ENCODE measurements at places on chromosomes 4 and X.

GRCh38 chr4:179871726-179872125 is 2371.5 kb upstream of the TENM3 start:
- no peak for DNase-seq

DNA sequence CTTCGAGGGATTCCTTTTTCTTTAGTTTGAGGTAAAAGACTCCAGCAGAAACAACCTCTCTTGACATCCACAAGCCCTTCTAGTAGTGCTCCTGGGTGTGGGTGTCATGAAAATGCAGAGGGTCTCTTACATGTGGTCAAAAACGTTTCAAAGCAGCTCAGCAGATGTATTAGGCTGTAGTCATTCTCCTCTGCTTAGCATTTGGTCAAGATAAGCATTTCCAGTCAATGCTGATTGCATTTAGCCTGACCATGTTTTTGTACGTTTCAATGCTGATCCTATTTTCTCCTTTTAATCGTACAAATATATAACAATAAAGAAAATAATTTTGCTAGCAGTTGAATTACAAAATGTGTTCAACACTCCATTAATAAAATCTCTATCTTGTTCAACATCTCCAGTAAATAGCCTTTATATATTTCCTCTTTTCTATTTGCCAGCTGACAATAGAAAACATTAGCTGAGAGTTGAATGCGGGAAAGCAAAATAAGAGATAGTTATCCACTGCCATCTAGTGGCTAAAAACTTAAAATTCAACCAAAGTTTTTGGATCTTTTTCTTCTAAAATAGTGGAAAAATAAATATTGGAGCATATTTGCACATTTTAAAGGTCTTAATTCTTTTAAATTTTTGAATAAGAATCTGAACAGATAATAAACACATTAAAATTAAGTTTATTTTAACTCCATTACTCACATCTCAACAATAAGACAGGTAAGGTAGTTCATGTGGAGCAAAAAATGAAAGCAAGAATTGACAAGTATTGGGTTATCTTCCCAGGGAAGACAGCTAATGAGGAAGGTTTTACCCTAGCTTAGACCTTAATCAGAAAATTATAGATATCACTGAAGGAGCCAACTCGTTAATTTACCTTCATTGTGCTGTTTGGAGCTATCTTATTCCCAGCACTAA is 15.2 kb upstream of the PACRGL start:
- no peak for DNase-seq

GRCh38 chrX:116009861-116010710 is 160.5 kb upstream of the AGTR2 start:
- DNase-seq, result no peak

DNA sequence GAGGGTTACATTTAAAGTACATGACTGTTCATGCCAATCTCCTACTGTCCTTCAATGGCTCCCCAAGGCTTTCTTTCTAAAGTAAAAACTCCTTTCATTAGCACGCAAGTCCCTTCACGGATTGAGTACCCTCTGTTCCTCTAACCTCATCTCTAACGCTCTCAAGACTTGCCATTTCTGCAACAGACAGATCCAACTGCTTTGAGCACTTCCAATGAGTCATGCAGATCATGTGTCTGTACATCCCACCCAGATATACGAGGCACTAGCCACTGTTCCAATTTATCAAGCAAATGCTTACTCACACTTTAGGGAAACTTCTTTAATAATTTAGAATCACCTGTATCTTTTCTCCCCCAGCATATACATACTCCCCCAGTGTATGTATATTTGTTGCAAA is 332.5 kb upstream of the ZFP42 start:
- no peak for DNase-seq

DNA sequence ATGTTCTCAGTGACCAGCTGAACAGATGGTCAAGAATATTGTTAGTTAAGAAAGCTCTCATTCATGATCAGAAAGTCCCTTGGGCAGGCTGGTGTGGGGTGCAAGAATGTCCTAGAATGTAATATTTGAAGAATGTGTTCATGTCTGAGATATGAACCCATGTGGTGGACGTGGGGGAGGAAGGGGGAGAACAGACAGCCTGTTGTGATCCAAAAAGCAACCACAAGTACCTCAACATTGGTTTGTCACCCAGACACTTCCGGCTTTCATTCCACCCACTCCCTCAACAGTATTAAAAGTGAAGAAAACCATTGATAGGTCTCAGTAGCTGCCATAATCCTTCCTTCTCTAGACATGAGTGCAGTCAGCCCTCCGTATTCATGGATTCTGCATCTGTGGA is 82.2 kb downstream of the MAML3 start:
- DNase-seq, result peak; percentile 39

DNA sequence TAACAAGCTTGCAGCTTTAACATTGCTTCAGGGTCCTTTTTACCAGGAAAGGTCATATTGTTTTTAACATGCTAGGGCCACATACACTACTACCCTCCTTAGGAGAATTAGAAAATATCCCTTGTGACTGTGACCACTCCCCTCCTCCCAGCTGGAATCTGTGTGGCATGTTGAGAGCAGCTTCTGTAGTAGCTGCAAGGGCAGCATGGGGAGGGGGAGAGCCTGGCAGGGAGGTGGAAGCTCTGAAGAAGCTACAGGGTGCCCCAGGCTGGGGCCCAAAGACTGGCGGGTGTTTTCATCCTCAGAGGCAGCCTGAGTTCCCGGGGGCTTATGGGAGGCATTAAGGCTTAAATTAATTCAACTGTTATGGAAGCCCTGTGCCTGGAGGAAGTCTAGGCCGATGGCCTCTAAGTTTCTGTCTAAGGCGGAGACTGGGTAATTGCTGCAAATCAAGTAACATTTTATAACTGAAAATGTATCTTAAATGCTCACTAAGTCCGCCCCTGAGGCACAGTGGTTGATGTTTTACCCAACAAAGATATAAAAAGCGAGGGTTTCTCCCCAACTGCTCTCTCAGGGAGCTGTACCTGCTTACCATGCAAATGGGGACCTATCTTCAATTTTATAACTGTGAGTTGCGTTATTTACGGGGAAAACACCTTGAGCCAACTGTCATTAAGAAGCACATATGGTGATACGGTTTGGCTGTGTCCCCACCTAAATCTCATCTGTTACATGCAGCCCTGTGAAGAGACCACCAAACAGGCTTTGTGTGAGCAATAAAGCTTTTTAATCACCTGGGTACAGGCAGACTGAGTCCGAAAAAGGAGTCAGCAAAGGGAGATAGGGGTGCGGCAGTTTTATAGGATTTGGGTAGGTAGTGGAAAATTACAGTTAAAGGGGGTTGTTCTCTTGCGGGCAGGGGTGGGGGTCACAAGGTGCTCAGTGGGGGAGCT is 37.4 kb upstream of the STS start:
- no peak for DNase-seq

DNA sequence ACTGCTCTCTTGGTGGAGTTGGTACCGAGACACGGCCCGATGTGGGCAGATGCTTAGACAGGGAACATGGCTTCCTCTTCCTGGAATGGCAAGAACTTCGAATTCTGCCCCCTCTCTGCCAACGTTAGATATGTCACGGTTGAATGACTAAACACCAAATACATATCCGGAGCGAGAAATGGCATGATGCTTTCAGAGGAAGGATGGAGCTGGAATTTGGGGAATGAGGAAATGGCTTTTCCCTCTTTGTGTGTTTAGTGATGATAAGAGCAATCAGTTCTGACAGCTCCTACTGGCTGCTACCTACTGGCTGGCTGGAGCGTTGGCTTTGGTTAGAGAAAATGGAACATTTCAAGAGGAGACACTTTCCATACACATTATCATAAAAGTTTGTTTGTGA is 140.0 kb downstream of the DHRSX start:
- DNase-seq, result no peak

- DNase-seq, result no peak
Measured at GRCh38 chr4:152652102-152652501, 27.7 kb downstream of the TMEM154 start.

DNA sequence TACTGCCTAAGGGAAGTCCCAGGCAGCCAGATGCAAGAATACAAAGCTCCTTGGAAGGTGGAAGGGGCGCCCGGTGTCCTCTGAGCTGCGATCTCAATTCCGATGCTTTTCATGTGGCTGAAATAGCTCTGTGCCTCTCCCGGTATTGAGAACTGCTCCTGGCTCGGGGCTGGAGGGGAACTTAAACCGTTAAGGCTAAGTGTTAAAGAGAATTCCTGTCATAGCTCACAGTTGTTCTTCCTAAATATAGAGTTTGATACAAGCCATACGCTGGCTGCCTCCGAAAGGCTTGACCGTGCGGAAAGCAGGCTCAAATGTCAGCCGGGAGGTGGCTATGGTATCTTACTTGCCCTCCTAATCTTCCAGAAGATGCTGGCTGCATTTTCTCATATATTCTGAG is at the start of gene SMPX:
TSS of gene SMPX (minus strand) at position 157 of the 400 bp plus-strand sequence. CDS start 3,826 bp downstream, outside the sequence.
- no peak for DNase-seq

GRCh38 chr4:184472614-184473498 is 1.5 kb downstream of the IRF2 start:
- DNase-seq, result no peak

DNA sequence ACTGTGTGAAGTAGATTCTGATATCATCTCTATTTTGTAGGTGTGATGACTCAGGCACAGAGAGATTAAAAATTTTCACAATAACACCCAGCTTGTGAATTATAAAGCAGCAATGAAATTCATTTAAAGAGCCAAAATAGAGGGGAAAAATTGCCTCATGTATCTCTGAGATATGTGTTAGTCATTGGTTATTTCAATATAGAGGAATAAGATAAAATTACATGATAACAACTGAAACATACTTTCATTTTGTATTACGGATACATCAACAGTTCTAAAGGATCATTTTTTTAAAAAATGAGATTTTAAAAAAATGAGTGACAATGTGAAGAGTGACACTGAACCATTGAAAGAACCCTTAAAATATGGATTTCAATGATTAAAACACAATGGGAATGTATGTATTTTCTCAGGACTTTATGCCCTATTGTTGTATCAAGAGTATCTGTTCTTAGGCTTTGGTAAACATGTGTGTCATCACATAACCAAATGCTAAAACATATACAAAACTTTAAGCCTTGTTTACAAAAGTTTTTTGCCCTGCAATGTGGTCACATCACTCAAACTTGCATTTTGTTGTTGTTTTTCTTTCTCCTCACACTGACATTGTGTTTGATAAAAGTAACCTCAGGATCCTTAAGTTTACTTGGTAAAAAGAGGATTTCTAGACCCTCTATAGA is 221.3 kb downstream of the ANTXR2 start:
- no peak for DNase-seq

DNA sequence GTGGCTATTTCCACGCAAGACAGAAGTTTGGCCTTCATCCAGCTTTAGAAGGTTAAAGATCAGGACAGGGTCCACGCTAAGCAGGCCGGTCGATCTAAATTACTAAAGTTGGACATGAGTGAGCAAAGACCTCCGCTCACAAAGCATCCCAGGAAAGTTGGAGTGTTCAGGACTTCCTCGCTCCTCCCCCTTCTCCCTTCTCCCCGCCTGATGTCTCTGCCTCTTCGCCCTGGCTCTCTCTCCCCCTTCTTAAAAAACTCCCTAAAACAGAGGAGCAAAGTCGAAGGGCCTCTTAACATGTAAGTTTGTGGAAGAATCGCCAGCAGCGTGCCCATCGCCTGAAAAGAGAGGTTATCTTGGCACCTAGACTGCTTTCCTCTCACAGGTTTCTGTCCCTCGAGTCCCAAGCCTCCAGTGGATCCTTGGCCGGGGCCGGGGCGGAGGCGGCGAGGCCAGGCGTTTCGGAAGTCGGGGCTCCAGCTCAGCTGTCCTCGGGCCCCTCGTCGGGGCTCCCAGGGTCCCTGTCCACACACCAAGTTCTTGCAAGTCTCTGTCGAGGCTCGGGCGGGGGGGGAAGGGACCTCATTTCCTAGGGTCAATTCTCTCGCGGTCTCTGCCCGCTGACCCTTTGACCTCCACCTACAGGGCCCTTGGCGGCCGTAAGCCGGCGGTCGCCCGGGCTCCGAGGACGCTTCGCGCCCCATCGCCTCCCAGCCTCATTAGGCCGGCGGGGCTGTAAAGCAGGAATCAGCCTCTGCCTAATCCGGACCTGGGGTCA is 7.6 kb downstream of the ZIC3 start:
- DNase-seq, result no peak

DNA sequence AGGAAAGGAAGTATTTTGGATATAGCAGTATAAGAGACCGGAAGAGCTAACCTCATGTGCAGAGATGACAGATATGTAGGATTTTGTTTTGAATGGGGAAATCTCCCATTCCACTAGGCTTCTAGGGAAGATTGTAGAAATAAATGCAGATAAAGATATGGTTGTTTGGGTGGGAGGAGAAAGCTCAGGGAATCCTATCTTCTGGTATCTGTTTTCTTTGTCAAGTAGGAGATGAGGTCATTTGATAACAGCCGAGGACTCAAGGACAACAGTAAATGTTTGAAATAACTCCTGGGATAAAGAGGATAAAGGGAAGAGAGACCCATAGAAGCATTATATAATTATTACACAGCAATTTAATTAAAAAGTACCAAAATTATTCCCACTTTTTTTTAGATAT is 24.7 kb upstream of the ZMAT1 start:
- no peak for DNase-seq

GRCh38 chrX:31293409-31293808 is 221.6 kb upstream of the FTHL17 start:
- no peak for DNase-seq

DNA sequence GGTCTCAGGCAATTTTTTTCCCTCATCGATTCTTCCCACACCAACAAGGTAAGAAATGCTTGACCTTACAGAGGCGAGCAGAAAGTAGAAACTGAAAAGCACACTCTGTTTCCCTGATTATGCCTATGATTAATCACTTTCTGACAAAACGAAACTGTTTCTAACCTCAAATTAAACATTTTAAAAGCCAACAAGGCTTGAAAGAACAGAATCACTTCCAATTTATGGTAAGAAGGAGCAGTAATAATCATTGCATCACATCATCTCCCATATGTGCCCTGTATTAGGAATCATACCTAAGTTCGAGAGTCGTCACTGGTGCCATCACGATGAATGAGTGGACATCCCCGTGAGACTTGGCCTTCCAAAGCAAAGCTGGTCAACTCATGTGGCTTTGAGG is 12.5 kb upstream of the CXCL13 start:
- DNase-seq, result no peak

- DNase-seq, result no peak
Measured at GRCh38 chr4:38178392-38178995, 218.3 kb downstream of the PTTG2 start.

GRCh38 chr4:110609044-110609750 is 13.7 kb downstream of the PITX2 start:
- DNase-seq, result no peak

- DNase-seq, result no peak
Measured at GRCh38 chr4:40403081-40403480, 67.9 kb downstream of the CHRNA9 start.

Measured in stimulated activated CD8-positive, alpha-beta memory T cell treated with anti-CD3 and anti-CD28 coated beads, Interleukin-12 subunit alpha, Interleukin-12 subunit beta, amount 100 ng/mL, for 1 hour (primary cell).